Sciatic nerve (tissue), 2 donors: ENCODE measurements at places on chromosomes 13 and 19. TPM values are rescaled to one million over a fixed set of nuclear protein-coding genes. Genes with fewer than 3 reads are reported as not detected.

DNA sequence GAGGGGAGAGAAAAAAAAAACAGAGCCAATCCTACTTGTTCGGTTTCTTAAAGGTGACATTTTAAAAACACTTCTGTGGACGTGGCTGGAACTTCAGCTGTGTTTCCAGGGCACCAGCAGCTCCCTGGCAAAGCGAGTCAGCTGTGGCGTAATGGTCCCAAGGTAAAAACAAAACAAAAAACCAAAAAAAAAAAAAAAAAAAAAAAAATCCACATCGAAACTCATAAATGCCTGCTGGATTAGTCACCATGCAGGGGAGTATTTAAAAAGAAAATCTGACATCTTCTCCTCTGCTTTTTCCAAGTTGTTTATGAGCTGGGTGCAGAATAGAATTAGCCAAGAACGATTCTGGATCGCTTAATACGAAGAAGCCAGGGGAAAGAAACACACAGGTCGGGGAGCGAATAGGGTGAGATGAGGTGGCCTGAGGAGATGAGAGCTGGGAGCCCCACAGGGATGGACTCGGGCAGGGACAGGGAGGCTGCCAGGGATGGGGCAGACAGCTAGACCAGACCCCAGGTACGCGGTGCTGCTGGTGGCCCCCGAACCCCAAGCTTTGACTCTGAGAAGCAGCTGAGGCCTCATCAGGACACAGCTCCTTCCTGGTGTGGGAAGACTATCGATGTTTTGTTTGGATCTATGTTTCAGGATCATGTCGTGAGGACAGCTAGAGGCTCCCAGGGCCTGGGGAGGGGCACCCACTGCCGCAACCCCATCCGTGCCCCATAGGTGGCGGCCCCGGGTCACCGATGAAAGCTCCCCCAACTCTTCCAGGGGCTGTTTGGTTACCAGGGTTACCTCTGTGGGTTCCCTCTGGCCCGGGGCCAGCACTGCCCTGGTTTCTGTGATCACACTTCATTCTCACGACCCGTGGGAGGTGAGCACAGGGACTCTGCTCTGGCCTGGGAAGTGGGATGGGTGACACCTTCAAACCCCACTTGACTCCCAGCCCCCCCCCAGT lies 3.1 kb upstream of the CTXN1 start:
- DNase-seq, result peak; percentile 76

- no peak for DNase-seq
These were observed 10.5 kb downstream of the KLF5 start for GRCh38 chr13:73069206-73069805.

Gene NEK5
- total RNA-seq, result 0.36 TPM

DNA sequence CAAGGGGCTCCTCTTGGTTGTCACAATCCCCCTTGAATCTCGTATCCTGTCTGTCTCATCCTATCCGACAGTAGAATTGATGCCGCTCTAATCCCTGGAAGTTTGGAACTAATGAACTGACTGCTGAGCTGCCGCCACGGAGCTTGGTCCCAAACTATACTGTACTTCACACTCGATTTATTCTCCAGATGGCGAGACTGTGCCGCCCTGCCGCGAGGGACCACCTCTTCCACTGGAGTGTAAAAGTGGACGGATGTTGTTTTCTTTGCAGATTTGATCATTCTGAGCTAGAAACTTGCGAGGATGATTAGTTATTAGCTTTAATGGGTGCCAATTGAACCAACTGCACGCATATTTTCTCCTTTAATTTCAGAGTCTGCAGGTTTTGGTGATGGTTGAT lies 117.2 kb downstream of the ZIC5 start:
- DNase-seq, result no peak

Gene SLC6A16
- total RNA-seq, result 5.6 TPM

DNA sequence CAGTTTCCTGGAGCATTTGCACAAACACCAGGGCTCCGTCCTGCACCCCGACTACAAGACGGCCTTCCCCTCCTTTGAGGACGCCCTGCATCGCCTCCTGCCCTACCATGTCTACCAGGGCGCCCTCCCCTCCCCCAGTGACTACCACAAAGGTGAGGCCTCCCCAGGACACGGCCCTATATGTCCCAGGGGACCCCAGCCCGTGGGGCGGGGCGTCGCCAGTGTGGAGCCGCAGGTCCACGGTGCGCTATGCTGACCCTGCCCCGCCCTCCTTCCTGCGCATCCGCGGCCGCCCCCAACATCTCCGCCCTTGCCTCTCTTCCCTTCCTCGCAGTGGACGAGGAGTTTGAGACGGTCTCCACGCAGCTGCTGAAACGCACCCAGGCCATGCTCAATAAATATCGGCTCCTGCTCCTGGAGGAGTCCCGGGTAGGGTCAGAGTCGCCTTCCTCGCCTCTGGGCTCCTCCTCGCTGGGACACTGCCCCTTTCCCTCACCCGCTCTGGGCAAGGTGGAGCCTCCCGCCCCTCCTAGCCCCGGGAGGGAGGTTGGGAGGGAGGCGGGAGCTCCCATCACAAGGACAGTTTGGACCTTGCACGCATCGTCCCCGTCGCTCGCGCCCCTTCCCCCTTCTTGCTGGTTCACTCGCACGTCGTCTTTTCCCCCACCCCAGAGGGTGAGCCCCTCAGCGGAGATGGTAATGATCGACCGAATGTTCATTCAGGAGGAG lies 14.4 kb upstream of the EHD2 start:
- DNase-seq, result no peak
